Adrenal gland (tissue), 19 donors: ENCODE measurements at places on chromosomes 2 and 18. TPM values are rescaled to one million over a fixed set of nuclear protein-coding genes. Genes with fewer than 3 reads are reported as not detected.

Gene STAT4
- polyA plus RNA-seq = 4.1 TPM

Gene C2orf15
- 1.3 TPM for polyA plus RNA-seq

Gene CSRNP3
- 4.6 TPM for polyA plus RNA-seq

Gene SCYGR7
- not detected for polyA plus RNA-seq

Gene ATP5F1A
- polyA plus RNA-seq = 252 TPM

Gene KCNF1
- not detected for polyA plus RNA-seq

Gene IL18RAP
- polyA plus RNA-seq = 1.4 TPM

Gene RSAD2
- 2.3 TPM for polyA plus RNA-seq

Gene IL36B
- polyA plus RNA-seq = not detected
